Naive thymus-derived CD8-positive, alpha-beta T cell (primary cell): ENCODE measurements at places on chromosomes 7 and 10.

DNA sequence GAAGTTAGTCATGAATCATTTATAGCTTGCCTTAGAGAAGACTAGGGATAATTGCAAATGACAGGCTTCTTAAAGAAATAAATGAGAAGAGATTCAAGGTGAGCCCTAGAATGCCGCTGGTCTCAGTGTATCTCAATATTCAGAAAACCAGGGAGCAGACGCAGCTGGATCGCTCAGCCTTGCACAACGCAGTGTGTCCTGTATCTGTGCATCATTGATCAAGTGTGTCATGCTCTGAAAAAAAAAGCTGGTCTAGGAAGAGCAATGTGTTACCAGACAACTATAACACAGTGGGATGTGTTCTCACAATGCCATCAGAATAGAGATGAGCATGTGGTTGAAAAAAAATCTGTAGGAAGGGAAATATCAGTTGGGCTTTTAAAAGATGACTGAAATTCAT, 230.1 kb downstream of the CALN1 start:
- no peak for DNase-seq

DNA sequence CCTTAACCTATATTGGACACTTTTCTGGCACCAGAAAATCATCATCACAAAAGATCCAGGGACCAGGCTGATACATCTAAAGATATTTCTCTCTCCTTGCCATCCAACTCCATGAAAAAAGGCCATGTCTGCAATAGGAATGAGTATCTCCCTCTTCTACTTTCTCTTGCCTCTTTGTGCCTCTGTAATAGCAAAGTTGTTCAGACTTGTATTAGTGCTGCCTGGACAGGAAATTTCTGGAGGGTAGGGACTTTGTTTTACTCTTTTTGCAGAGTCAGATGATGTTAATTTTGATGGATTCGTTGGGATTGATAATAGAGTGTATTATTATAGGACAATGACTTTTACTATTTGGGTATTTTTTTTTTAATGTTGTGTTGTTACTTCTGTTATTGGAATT, 376.3 kb downstream of the INHBA start:
- DNase-seq, result no peak

DNA sequence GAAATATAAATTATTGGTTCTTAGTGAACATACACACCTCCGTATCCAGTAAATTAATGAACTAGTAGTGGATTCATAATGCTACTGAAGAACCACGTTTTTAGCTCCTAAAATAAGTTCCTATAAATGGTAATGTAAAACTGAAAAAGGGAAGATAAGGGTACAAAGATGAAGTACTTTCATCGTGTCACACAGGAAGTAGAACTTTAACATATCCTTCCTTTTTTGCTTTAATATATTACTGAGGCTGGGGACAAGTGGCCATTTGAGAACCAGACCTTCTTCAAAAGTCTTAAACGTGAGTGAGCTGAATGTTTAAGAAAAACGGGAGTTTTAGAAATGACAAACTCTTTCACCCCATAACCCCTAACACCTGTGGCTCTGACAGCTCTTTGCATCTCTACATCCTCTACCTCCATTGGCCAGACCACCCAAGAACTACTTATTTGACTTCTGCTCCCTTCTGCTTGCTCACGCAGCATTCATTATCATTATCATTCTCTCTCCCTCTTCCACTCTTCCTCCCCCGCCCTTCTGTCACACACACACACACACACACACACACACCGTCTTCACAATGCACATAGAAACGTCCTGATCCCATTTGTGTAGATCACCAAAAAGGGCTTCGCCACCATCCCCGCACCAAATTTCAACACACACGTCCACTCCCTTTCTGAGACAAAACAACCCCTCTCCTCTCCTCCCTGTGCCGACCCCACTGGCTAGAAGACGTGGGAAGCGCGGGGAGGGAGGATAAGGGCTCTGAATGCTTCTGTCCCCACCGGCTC, 677 bp downstream of the SKAP2 start:
- no peak for DNase-seq

- no peak for DNase-seq
Observed at GRCh38 chr7:86648169-86648568, 4.5 kb downstream of the GRM3 start.

DNA sequence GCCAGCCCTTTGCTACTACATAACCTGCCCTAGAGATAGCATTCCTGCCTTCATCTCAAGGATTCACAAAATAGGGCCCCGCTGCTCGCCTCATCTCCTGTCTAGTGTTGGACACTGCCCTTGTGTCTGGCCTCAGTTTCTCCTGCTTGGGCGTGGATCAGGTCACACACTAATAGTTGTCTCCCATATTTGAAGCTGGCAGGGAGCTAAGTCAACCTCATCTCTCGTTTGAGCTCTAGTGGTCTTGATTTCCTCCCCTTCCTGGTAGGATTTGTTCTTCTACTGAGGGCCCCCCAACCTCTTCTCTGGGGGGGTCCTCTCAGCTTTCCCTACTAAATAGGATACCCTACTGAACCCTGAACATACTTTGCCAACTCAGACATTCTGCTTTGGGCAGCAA, 42.2 kb downstream of the ADCYAP1R1 start:
- no peak for DNase-seq
